ENCODE measurements at places on chromosomes 16 and 17.
A peak's percentile ranks its signal among the peaks of the same experiment; 100 is the strongest.

DNA sequence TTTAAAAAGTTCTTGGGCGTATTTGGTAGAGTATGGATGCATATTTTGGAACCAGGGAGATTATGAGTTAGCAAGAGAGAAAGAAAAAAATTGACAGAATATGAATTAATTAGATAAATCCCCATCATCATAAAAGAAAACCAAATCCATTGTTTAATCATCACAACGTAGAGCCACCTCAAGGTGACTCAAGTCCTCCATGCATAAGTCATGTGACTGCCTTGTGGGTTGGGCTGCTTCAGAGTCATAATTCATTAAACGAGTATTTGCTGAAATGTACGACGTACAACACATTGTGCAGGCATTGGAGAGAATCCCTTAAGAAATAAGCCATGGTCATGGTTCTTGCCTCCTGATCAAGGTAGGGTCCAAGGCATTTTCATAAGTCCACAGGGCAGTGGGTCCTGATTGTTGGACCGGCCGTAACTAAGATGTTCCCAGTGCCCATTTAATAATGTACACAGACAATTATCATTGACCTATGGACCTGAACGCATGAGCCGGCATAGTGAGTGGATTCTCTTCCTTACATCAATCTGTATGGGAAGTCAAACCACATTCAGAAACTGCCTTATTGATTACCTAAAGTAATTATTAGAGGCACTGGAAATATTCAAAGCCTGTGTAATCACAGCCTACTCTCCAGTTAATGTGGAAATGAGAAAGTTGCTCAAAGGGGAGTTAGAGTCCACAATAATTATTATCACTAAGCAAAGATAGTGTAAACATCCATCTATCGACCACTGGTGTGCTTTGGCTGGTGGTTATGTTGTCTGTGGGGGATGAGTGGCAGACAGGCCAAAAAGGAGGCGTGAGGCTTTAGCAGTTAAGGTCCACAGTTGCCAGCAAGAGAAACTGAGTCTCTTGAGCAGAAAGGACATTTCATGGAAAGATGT lies 165.4 kb downstream of the PITPNC1 start:
- DNase-seq: no peak

DNA sequence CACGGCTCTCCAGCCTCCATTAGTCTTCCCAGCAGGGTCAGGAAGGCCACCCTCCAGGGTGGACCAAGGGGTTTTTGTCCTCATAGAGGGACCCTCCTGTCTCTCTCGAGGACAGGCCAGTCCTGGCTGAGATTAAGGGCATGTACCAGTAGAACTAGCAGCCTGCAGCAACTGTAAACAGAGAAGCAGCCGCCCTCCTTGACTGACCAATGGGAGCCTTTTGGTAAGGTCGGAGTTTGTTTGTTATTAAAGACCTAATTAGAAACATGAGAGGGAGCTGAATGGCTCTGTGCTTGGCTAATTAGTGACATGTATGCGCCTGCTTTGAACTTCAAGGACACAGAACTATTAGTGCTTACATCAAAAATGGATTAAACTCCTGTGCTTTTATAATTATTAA lies 80.0 kb downstream of the CCDC182 start:
- DNase-seq: no peak

DNA sequence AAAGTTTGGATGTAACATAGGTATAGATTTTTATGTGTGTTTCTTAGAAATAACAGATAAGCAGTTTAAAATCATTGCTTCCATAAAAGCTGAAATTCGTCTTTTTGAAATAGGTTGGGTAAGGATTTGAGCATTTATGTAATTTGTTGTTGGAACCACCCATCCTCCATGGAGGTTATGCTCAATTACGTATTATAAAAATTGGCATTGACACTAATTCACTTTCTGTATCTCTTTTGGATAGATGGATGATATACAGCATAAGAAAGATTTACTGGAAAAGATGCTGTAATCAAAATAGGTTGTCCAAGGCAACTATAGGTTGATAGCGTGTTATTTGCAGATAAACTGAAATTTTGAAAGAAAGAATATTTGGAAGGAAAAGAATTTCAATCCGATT lies 105.5 kb downstream of the PRKCA start:
- DNase-seq: no peak

- no peak for DNase-seq
Measured at GRCh38 chr16:59205403-59205802, 471.3 kb upstream of the GOT2 start.

DNA sequence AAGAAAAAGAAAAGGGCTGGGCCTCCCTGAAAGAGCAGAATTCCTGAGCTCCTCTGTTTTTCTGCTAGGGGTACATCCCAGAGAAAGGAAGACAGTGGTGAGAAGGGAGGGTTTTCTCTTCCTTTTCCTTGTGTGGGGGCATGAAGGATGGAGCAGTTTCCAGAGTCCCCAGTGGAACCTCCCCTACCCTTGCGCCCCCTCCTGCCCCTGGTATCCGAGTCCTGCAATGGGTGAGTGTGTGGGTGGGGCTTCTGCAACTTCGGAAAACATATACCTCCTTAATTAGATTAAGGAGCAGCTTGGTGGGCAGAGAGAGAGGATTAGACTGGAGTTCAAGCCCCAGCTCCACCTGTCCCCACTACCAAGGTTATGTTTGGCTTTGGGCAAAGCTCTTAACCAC lies 5.4 kb upstream of the GIP start:
- DNase-seq: no peak

GRCh38 chr16:57915811-57916488 lies 55.0 kb downstream of the CNGB1 start:
- DNase-seq: no peak

GRCh38 chr16:86349338-86349900 lies 160.9 kb upstream of the FOXF1 start:
- DNase-seq: no peak

- peak; percentile 84 for DNase-seq
Measured at GRCh38 chr16:69132424-69133252, at the start of the genes CHTF8 and UTP4. Gene CHTF8 (minus strand): TSS chr16:69132588. CDS start chr16:69121458, 11,130 bp downstream. Gene UTP4 (plus strand): TSS chr16:69132649. CDS start chr16:69133460, 811 bp downstream.

GRCh38 chr16:75304521-75305363 lies 53.3 kb upstream of the BCAR1 start:
- DNase-seq: peak; percentile 94

- no peak for DNase-seq
Measured at GRCh38 chr17:42704837-42705494, 22.6 kb downstream of the CNTNAP1 start.

DNA sequence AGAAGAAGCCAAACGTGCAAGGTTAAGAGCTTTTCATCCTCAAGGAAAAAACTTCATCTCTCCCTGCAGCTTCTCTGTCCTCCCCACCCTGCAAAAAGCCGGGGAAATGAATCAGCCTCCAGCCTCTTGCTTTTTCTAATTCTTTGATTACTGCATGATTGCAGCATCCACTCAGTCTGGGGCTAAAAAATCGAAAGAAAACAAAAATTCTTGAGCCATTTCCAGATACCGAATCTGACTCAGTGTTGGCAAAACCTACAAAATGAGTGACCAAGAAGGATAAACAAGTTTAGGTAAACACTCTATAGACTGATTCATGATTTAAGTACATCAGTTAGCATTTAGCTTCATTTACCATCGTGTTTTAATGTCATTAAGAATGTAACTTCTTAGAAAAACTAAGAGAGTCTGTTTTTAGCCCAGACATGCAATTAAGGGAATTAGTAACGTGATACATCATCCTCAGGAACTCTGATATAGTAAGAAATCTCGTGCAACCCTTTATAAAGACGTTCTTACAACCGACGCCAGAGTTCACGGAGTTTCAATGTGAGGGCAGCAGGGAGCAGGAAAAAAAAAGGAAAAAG lies 287.3 kb upstream of the FOXF1 start:
- peak; percentile 89 for DNase-seq

- no peak for DNase-seq
Measured at GRCh38 chr17:27473748-27474609, 17.7 kb downstream of the KSR1 start.

DNA sequence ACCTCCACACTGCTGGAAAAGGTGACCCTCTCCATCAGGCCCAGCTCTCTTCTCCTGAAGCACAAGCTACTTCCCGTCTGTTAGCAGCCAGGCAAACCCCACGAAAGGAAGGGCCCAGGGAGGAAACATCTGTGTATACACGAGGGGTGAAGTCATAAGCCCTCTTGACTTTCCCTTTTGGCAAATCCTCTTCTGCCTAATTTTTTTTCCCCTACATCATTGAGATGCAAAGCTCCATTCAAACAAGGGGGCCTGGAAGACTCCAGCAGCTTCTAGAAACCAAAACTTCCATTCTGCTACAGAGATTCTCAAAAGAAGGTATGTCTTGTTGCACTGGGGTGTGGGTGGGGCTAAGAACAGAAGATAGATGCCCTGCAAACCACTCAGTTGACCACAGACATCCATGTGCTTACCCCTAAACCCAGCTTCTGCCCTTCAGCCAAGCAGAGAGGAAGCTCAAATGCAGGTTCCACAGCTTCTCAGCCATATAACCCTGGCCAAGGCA lies 145.6 kb upstream of the RCVRN start:
- DNase-seq: no peak

- no peak for DNase-seq
Measured at GRCh38 chr17:46756081-46756735, 62.3 kb downstream of the WNT3 start.

GRCh38 chr17:48909783-48910182 lies 1.6 kb downstream of the UBE2Z start:
- DNase-seq: no peak

DNA sequence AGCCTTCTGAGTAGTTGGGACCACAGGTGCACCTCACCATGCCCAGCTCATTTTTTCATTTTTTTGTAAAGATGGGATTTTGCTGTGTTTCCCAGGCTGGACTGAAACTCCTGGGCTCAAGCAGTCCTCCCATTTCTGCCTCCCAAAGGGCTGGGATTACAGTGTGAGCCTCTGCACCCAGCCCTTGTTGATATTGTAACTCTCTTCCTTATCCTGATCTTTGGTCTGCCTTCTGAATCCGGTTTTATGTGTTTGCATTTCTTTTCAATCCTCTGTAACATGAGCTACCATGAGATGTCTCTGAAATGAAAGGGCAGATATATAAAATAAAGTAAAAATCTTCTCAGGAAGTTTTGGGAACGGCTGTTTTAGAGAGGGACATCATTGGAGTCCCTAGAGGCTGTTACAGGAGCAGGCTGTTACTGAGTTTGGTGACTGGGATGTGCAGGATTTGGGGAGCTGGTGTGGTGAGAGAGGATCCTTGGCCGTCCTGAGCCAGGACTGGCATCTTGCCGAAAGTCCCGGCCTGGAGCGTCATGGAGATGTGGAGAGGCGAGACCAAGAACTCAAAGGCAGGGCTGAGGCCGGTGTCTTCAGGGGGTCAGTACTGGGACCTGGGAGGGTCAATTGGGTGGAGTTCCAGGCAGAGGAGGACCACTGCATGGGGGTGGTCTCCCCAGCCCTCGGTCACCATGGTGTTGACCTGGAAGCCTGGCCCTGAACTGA lies 39.4 kb downstream of the ATP2C2 start:
- no peak for DNase-seq

- no peak for DNase-seq
Measured at GRCh38 chr17:42107597-42108576, 4.6 kb downstream of the DHX58 start.

DNA sequence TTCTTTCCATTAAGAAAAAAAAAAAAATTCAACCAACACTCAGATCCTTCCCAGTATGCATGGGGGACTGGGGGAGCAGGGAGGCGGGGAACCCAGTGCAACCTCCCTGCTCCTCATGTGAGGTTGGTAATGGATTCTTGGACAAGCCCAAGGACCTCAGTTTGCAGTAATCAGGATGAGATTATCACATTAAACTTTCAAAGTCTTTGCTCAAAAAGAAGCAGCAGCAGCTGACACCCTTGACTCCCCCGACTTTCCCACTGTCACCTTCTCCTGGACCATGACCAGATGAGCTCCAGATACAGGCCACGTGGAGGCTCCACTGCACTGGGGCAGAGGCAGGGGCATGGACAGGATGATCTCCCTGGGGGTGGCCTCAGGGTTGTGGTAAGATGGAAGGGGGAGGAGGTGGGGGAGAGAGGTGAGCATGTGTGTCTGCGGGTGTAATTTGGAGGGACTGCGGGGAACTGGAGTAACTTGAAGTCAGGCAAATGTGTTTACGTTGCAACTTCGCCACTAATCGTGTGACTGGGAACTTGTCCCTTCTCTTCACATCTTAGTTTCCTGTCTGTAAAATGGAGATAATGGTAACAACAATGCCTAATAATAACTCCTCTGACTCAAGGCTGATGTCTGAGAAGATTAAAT lies 19.8 kb downstream of the ZNF385C start:
- DNase-seq: no peak

GRCh38 chr16:441447-441846 lies 16.0 kb downstream of the RAB11FIP3 start:
- no peak for DNase-seq

DNA sequence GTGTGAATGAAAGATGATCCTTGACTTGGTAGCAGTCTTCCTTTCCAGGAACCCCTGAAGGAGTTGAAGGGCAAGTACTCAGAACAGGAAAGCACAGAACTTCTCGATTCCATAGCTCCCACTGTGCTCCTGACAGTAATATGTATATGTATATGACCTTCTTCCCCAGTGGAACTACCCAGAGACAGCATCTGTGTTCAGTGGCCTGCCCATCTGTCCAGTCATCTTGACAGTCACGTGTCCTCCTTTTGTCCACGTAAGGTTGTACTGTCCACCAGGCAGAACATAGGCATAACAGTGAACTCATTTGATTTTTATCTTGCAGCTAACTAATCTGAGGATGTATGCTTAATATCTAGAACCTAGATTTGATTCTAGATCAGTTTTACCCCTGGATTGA lies 37.8 kb upstream of the RASL10B start:
- DNase-seq: no peak

DNA sequence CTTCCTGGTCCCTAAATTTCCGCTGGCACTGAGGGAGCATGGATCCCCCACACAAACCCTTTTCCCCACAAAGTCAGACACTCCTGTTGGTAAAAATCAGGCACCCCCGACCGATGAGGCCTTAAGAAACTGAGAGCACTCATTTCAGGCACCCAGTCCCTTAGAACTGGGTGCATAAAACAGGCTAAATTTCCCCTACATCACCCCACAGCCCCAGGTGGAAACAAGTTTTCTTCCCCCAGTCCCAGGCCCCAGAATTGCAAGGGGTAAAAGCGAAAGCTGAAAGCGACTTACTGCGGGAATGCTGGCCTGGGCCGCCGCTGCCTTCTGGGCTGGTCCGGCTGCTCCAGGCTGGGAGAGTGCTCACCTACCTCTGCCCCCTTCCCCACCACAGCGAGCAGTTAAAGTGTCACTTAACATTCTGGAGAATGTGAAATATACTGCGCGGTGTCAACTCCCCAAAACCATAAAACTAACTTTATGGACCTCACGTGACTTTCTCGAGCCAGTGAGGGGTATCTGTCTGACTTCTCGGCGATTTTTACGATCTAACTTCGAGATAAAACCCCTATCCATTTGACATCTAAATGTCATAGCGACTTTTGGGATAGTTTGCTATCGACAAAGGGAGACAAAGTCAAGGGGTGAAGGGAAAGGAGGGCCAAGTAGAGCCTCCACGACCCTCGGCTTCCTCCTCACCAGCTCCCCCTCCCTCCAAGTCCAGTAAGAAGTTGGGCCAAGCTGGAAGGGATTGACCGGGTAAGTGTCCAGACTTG lies at the start of gene HOXB3:
TSS of gene HOXB3 (minus strand) at position 411 of the 776 bp plus-strand sequence. CDS start 37,767 bp downstream, outside the sequence.
- DNase-seq: peak; percentile 35
